Epithelial cell of esophagus (primary cell): ENCODE measurements at places on chromosomes 6 and 20.

DNA sequence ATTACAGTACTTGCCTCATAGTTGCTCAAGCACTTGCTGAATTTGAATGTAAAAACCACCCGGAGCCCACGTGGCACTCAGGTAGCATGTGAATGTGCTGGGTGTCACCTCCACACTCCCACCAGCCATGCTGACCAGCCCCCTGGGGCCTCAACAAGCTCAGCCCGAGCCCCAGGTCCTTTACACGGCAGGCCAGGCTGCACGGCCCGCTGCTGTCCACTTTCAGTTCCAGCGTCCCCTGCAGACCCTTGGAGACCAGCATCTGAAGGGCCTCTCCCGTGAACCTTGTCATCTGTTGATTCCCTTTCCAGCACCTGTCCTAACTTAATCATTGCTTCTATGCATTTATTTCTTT lies 33.3 kb upstream of the ZBP1 start:
- DNase-seq, result no peak

- peak; percentile 77 for DNase-seq
Measured at GRCh38 chr6:586553-586952, 70.3 kb downstream of the HUS1B start.

DNA sequence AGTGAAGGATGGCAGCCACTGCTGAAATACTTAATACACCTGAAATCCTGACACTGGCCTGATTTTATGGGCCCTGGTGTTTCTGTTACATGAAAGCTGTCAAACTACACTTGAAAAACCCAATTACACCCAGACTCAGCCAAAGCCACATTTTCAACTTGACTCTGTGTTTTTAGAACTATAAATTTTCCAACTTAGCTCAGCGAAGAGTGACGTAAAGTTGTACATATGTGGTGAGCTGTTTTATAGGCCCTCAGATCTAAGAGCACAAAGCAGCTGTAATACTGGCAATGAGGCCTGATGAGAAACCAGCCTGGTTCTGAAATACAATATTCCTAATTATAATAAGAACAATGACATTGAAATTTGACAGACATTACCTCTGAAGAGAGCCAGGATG lies 18.6 kb downstream of the SCML4 start:
- DNase-seq, result no peak

DNA sequence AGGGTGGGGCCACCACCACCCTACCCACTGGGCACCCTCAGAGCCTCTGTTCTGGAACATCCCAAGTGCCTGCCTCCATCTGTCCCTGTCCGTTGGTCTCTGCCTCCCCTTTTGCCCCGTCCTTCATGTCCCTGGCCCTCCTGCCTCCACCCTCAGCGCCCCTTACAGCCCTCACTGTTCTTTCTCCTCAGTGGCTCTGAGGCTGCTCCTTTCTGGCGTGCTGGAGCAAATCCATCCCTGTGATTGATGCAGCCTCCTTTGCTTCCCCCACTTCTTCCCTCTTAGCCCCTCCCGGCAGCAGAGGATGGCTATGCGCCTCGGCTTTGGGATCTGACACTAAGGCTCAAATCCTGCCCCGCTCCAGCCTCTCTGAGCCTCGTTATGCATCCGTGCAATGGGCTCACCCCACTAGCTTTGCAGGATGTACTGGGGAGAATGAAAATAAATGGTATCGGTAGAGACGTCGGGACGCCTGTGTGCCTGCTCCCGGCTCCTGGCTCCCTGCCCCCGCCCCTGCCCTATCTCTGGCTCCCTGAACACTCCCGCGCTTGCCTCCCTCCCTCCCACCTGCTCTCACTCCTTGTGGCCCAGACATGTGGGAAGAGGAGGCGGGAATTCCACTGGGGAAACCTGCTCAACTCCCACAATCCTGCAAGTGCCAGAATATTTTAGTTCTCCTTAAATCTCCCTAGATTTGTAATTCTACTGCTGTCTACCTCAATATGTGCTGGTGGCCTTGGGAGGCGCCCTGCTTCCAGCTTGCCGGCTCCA lies 13.1 kb downstream of the VSTM2L start:
- no peak for DNase-seq

GRCh38 chr6:95091823-95092436 lies 485.4 kb upstream of the MANEA start:
- peak; percentile 76 for DNase-seq

GRCh38 chr6:44655412-44656342 lies 268.2 kb downstream of the CDC5L start:
- peak; percentile 65 for DNase-seq

DNA sequence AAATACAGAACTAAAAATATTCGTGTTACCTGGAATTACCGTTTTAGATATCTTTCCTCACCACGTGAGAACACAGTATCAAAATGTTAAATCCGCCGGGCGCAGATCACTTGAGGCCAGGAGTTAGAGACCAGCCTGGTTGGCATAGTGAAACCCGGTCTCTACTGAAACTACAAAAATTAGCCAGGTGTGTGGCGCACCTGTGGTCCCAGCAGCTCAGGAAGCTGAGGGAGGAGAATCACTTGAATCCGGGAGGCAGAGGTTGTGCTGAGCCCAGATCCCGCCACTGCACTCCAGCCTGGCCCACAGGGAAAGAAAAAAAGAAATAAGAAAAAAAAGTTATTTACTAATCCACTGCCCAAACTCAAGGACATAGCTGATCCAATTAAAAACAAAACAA lies 4.8 kb upstream of the DDX43 start:
- DNase-seq, result no peak

- DNase-seq, result no peak
Measured at GRCh38 chr6:6503191-6503590, 85.3 kb upstream of the LY86 start.

DNA sequence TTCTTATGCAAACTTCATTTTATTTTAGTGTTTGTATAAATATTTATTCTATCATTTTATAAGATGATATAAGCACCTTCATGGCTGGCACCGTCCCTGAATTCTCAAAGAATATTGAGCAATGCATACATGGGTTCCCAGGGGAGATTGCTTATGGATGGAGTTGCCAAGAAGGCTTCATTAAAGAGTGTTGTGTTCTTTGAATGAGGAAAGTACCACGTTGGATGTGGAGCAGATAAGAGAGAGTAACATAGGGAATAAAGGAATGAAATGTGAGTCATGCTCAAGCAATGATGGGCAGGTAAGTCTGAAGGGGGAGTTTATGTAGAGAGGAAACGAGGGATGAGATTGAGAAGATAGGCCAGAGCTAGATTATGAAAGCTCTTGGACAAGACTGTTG lies 10.3 kb downstream of the DSE start:
- peak; percentile 42 for DNase-seq

GRCh38 chr6:42899871-42900270 lies 16.0 kb upstream of the PTCRA start:
- DNase-seq, result no peak

DNA sequence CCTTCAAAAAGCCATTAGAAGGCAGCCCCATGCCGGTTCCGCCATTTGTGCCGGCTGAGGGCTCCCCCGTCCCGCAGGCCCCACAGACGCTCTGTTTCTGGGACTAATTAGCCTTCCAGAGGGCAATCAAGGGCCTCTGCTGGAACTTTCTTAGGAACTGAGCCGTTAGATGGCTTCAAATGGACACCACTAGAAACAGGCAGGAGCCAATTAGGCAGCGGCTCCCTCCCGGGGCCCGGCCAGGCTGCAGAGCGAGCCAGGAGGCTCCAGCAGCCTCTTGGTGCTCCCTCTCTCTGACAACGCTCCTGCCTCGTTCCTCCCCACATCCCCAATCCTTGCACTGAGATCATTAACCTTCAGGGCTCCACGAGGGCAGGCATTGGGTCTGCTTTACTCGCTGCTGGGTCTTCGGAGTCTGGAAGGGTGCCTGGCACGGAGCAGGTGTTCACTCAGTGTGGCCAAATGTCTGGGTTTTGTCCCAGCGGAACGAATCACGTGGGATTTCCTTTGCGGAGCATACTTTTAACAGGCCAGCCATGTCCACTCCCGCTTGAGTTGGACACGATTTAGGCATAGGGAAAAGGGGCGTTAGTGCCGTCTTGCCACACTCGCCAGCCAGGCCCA lies 98.3 kb downstream of the TMEM242 start:
- DNase-seq, result no peak

- DNase-seq, result no peak
Measured at GRCh38 chr6:64696053-64696452, 1011.0 kb downstream of the EYS start.

DNA sequence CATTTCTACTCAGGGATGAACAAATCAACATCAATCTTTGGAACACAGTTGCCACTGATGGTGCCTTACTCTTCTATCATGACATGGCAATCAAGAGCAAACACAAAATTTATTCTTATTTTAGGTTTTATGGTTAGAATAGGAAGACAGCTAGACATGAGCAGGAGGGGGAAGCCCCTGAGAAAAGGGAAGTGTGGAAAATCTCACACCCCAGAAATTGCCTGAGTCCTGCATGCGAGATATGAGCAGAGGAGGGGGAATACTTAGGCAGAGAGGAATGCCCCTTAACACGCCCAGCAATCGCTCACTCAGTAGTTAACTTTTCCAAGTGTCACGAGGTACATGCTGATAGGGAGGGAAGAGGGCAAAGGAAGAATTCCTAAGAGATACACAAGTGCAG lies 79.3 kb downstream of the PLG start:
- no peak for DNase-seq

GRCh38 chr6:150622941-150623874 lies 23.5 kb downstream of the PLEKHG1 start:
- DNase-seq, result no peak

GRCh38 chr6:15365273-15365687 lies 119.4 kb downstream of the JARID2 start:
- peak; percentile 92 for DNase-seq
